ENCODE measurements at places on chromosomes 2 and 18. TPM values are rescaled to one million over a fixed set of nuclear protein-coding genes. Genes with fewer than 3 reads are reported as not detected.
A peak's percentile ranks its signal among the peaks of the same experiment; 100 is the strongest.

GRCh38 chr2:75340560-75340959 is 141.2 kb upstream of the TACR1 start:
- no peak for DNase-seq

SLC16A14 gene
- total RNA-seq, result 5.8 TPM

TUBA4B gene
- not detected for total RNA-seq

DNA sequence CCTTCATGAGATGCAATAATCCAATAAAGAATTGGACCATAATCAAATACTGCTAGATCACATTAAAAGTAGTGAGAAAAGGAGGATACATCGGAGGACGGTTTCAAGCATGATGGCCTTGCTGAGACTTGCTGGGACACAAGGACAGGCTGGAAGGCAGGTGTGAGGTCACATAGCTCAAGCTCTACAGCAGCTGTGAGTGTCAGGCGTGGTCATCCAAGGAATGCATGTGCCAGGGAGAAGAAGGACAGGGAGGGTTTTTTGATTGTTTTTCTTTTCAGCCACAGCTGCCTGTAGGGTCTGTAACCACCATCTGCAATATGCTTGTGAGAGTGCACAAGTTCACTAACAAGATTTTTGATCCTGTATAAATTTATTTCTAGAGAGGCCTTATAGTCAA is 57.6 kb downstream of the BMP10 start:
- DNase-seq, result no peak

- DNase-seq, result no peak
Measured at GRCh38 chr2:1248187-1248586, 165.1 kb upstream of the TPO start.

DNA sequence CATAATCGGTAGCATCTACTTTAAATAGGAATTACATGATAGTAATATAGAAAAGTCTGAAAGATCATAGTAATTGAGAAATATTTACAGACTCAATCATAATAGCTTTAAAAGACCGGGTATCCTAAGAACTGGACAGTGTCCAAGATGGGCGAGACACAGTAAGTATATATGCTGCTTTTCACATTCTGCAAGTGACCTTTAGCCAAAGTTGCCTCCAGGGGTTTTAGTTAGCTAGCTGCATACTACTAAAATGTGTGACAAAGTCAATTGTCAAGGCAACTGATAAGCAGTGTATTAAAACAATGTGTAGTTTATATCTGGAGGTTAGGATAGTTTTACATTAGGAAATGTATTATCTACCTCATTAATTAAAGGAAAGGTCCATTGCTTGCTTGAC is 24.6 kb downstream of the CD302 start:
- no peak for DNase-seq

UGT1A8 gene
- total RNA-seq, result not detected

GRCh38 chr18:3333721-3334386 is 71.9 kb downstream of the MYL12B start:
- no peak for DNase-seq

CHRNA1 gene
- total RNA-seq, result not detected

DNA sequence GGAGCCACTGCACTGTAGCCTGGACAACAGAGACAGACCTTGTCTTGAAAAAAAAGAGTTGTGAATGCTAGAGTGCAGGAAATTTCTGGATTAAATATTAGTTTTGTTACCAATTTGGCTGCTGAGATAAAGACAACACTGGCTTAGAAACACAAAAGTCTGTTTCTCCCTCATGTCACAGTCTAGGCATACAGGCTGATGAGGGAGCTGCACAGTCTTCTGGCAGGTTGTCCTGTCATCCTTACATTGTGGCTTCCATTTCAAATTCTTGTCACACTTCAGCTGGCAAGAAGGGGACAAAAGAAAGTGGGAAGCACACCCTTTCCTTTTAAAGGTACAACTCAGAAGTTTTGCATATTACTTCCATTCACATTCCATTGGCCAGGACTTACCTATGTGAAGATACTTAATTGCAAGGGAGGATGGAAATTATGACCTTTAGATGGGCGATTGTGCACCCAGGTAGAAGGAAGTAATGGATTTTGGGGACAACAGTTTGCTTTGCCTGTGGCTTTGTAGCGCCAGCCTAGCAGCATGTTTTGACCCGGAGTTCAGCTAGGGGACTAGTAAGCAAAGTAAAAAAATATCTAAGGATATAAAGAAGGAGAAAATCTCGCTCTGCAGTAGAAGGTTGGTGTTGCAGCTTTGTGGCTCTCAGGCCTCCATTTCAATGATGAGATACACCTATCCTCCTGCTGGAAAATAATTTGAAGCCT is 55.9 kb downstream of the SPATS2L start:
- DNase-seq, result no peak

DNA sequence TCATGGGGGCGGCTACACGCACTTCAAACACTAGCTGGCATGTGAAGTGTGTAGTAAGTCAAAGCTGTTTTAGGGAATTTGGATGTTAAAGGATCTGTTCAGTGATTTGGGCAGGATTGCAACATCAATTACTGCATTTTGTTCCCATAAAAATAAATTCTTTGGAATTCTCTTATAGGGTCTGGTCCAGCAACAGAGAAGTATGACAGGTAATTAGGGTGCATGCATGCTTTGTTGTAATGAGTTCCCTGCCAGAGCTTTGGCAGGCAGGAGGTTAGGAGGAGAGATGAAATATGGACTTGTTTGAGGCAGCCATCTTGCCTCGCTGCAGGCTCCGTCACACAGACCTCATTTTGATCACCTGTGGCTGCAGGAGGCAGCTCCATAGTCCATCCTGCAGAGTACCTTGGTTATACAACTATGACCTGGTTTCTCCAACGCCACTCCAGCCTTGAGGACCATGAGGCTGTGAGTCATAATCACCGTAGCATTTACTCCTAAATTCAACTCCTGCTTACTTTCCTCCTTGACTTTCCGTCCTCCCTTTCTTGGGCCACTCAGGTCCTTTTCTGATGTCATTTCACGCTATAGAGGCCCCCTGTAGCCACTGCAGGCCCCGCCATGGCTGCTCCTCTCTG is 26.5 kb upstream of the EML4 start:
- DNase-seq, result no peak

PARD3B gene
- 16.3 TPM for total RNA-seq

CHRND gene
- total RNA-seq, result not detected

DNA sequence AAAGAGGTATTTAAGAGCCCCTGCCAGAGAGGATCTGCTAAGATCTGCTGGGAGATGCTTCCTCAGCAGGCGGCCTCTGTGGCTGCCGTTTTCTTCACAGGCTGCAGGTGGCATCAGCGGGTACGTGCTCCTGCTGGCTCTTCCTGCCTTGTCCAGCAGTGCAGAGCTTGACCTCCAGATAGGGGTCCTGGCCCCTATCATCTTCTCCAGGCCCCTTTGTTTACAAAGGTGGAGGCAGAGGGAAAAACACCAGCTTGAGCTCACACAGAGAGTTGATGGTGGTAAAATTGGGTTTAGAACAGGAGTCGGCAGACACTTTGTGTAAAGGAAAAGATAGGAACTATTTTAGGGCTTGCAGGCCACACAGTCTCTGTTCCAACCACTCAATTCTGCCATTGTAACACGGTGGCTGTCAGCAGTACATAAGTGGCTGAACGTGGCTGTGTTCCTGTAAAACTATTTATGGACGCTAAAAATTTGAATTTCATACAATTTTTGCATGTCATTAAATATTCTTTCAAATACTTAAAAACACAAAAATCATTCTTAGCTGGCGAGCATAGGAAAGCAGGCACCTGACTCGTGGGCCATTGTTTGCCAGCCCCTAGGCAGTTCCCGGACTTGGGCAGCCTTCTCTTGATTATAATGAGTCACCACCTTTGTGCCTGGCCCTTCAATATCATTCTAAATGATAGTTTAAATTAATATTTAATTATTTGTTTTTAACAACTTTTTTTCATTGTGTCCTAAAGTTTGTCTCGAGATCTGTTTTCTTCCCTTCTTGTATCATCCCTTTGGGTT is 98.2 kb upstream of the B3GNT7 start:
- peak; percentile 56 for DNase-seq

DNA sequence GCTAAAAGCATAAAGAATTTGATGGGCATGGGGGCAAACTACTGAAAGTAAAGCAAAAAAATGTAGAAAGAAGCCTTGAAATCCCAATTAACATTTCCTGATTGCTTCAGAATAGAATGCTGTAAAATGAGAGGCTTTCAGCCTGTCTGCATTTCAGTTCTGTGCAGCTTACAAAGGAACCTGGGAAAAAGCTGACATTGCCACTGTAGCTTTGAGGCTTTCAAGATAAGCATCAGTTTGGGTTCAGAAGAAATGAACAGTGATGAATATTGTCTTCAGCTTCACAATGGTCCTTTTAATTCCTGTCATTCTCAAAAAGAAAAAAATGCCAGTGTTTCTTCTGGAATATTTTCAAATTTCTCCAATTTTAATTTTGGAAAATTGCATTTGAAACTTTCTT is 242.7 kb downstream of the LRRTM1 start:
- DNase-seq, result no peak

- no peak for DNase-seq
Measured at GRCh38 chr2:51807229-51807628, 775.3 kb upstream of the NRXN1 start.

GRCh38 chr2:4465671-4466070 is 762.3 kb downstream of the DCDC2C start:
- no peak for DNase-seq

DNA sequence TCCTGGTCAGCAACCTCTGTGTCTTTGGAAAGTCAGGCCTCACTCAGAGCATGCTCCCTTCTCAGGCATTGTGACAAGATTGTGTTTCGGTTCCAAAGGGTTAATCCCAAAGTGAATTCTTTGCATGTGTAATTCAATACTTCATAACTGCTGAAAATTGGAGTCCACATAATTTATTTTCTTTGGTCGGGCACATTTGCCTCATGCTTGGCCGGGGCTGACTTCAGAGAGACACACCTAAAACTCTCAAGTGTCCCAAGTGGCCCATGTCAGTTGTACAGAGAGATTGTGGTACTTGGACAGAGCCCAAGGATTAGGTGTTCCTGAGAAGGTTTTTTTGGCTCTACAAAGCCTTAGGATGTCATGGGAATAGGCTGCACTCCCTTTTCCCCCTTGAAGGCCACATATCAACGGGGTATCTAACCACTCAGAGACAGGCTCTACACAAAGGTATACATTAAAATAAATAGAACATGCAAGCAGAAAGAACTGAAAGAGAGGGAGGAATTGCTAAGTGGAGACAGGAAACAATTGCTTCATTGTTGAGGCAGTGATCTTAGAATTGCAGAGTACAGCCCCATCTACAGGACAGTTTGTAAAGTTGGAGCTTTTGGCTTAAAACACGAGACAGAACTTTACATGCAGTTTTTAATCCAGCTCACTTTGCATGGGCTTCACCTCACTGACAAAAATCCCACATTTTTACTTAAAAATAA is 1232.3 kb upstream of the ZEB2 start:
- peak; percentile 38 for DNase-seq

- DNase-seq, result peak; percentile 86
Measured at GRCh38 chr18:36786686-36787085, 42.1 kb downstream of the TPGS2 start.

ALS2 gene
- total RNA-seq, result 27.1 TPM

TCF7L1 gene
- 12.4 TPM for total RNA-seq

- peak; percentile 72 for DNase-seq
Measured at GRCh38 chr2:226661789-226662545, 137.7 kb downstream of the IRS1 start.

ZBTB14 gene
- 8.2 TPM for total RNA-seq

ABCB11 gene
- 0.47 TPM for total RNA-seq

DNA sequence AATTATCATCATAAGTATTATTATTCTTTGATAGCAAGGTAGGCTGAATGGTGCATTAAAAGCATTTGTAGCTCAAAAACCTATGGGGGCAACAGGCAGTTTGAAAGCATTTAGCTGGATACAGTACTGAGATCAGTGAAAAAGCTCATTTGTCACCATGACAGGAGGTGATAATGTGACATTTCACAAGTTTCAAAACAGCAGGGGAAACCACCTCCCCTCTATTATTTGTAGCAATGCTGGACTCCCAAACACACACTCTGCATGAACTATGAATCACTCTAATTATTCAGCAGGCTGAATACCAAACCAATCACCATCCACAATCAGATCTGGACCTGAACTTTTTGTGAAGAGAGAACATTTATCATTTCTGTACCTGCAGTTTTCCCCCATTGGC is 63.4 kb downstream of the MYO5B start:
- no peak for DNase-seq

TMEM200C gene
- total RNA-seq, result 6.5 TPM

MEP1B gene
- not detected for total RNA-seq

DNA sequence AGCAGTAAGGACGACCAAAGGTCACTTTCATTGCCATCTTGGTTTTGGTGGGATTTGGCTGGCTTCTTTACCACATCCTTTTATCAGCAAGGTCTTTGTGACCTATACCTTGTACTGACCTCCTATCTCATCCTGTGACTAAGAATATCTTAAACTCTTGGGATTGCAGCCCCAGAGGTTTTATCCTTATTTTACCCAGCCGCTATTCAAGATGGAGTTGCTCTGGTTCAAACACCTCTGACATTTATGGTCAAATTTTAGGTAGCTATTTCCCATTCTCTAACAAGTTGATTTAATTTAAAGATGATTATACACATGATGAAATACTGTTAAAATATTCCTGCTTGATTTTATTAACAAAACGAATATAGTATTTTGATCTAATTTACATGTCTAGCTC is 326.1 kb downstream of the ARHGAP15 start:
- DNase-seq, result no peak

- no peak for DNase-seq
Measured at GRCh38 chr2:2828774-2829368, 497.8 kb upstream of the MYT1L start.

GRHL1 gene
- total RNA-seq, result 2.8 TPM

DNA sequence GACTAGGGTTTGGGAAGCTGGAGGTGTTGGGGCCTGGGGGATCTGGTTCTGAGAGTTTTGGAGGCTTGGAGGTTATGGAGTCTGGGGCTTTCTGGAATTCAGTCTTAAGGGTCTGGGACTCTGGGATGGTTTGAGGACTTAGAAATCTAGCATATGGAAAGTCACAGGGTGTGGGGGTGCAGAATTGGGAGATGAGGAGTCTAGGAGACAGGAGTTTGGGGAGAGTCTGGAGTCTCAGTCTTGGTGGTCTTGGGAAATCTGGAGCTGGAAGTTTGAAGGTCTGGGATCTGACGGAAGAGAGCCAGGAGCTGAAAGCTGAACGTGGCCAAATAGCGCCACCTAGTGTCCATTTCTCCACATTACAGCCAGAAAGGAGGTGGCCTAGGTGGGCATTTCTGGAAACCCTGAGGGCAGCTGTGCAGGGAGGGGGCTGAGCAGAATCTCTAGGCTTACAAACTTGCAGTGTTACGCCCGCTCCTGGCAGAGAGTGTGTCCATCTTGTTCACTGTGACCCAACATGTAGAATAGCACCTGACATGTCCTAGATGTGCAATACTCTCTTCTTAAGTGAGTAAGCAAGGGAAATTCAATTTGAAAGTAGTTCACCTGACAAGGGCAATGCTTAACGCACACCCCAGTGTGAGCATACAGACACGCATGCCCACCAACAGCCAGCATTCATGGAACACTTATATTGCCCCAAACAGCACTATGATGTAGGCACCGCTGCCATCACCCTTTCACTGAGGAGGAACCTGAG is 204.8 kb downstream of the TFCP2L1 start:
- no peak for DNase-seq

DNA sequence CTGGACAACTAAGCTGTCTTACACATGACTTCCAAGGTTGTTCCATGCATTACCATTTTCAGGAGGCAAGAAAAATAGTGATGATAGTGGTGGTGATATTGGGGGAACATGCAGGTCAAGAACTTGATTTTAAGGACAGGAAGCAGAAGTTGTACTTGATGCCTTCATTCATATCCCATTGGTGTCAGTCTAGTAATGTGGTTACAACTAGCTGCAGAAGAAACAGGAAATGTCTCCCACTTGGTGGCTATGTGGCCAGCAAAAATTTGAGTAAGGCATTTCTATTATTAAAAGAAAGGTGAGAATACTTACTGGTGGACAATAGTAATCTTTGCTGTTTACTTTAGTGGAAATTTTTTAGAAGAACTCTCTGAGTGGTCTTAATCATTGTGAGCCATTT is 103.4 kb downstream of the ALMS1 start:
- no peak for DNase-seq

All from right cardiac atrium (tissue), 5 donors.